Effector memory CD8-positive, alpha-beta T cell (primary cell): ENCODE measurements at places on chromosomes 6 and 20.

GRCh38 chr6:12483712-12484111 is 193.6 kb downstream of the EDN1 start:
- H3K4me3 ChIP-seq = no peak overlapping the region
- DNase-seq = no peak
- H3K4me1 ChIP-seq = no peaks in the 10 kb centered on the region
- no peaks in the 10 kb centered on the region for H3K36me3 ChIP-seq
- no peak overlapping the region for H3K27ac ChIP-seq

GRCh38 chr6:67633058-67633457 is 1002.0 kb upstream of the ADGRB3 start:
- H3K4me1 ChIP-seq = no peaks in the 10 kb centered on the region
- no peak overlapping the region for H3K4me3 ChIP-seq
- no peaks in the 10 kb centered on the region for H3K36me3 ChIP-seq
- no peaks in the 10 kb centered on the region for H3K27me3 ChIP-seq

DNA sequence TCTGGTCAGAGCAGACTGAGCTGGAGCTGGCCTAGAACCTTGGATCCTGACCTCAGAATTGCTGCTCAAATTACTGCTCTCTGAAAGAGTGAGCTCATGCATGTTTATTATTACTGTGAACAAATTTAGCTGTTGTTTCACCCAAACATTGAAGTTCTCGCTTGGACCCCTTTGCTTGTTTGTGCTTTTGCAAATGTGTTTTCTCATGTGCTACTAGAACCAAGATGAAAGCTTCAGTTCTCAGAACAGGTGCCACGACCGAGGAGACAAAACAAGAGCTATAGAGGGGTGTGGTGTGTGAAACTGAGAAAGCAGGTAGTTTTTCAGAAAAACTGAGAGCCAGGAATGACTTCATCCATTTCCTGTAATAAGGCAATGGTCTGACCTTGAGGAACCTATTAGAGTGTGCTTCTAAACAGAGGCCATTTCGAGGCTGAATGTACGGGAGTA is 50.0 kb upstream of the ESR1 start:
- no peaks in the 10 kb centered on the region for H3K36me3 ChIP-seq
- no peak for DNase-seq
- no peaks in the 10 kb centered on the region for H3K27me3 ChIP-seq
- peaks cover 6% of the 10 kb centered on the region for H3K4me1 ChIP-seq
- no peak overlapping the region for H3K4me3 ChIP-seq
- peak overlapping the region; percentile 36 for H3K27ac ChIP-seq

GRCh38 chr6:77462359-77463307 is 658 bp downstream of the HTR1B start:
- peaks cover 15% of the 10 kb centered on the region for H3K4me1 ChIP-seq
- no peak overlapping the region for H3K27ac ChIP-seq
- peaks cover 35% of the 10 kb centered on the region for H3K27me3 ChIP-seq

DNA sequence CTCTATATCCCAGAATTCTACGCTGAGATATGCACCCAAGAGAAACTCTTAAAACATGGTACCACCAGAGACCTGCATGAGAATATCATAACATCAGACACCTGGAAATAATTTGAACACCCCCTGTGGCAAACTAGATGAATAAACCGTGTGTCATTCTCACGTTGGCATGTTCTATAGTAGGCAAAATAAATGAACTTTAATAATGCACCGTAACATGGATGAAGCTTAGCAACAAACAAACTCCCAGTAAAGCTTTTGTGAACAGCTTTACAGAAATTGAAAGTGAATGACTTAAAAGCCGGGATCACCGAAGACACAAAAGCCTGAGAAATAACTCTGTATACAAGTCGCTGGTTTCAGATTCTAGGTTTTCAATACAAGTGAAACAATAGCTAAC is 1166.8 kb upstream of the CITED2 start:
- H3K36me3 ChIP-seq = no peaks in the 10 kb centered on the region
- H3K27ac ChIP-seq = no peak overlapping the region
- H3K27me3 ChIP-seq = no peaks in the 10 kb centered on the region
- DNase-seq = no peak

- no peaks in the 10 kb centered on the region for H3K36me3 ChIP-seq
- no peaks in the 10 kb centered on the region for H3K27me3 ChIP-seq
- no peak overlapping the region for H3K27ac ChIP-seq
- DNase-seq = no peak
Measured at GRCh38 chr6:153976921-153977693, 61.9 kb upstream of the OPRM1 start.

DNA sequence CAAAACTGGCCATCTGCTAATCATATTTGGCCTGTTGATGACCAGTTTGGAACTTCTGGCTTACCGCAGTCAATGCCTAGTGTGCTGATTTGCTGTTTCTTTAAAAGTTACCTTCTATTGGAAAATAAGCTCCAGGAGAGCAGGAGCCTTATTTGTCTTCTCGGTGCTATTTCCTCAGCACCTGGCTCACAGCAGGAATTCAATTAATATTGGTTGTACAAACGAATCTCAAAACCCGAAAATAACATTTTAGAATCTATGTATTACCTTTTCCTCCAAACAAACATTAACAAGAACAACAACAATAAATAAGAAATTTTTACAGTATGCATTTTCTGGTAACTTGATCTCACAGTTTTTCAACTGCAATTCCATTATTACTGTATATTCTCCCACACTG is 1080.7 kb upstream of the MAP3K7 start:
- H3K4me1 ChIP-seq = no peaks in the 10 kb centered on the region
- no peak overlapping the region for H3K27ac ChIP-seq
- no peaks in the 10 kb centered on the region for H3K27me3 ChIP-seq
- H3K4me3 ChIP-seq = no peak overlapping the region
- no peak for DNase-seq

GRCh38 chr20:3798908-3799248 is 2.8 kb downstream of the CDC25B start:
- peak overlapping the region; percentile 99 for H3K4me3 ChIP-seq
- H3K27me3 ChIP-seq = no peaks in the 10 kb centered on the region
- DNase-seq = no peak
- peak overlapping the region; percentile 96 for H3K27ac ChIP-seq
- H3K4me1 ChIP-seq = peaks cover 62% of the 10 kb centered on the region

DNA sequence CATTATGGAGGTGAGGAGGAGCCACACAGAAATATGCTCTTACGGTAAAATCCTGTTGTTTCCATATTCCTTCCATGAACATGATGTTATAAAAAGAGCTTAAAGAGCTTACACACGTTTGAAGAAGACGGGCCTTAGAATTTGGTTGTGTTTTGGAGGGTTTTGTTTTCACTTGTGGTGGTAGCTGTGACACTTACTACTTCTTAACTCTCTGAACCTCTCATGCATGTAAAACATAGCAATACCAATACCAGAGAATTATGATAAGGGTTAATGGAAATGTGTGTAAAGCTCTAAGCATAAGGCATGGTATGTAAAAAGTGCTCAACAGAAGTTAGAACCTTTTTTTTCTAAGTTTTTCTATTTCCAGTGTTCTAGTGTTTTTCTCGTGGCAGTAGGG is 256.1 kb upstream of the KCNQ5 start:
- H3K27ac ChIP-seq = no peak overlapping the region
- H3K36me3 ChIP-seq = no peaks in the 10 kb centered on the region
- H3K27me3 ChIP-seq = peaks cover 21% of the 10 kb centered on the region
- no peak for DNase-seq
- H3K4me3 ChIP-seq = no peak overlapping the region
- H3K4me1 ChIP-seq = no peaks in the 10 kb centered on the region

DNA sequence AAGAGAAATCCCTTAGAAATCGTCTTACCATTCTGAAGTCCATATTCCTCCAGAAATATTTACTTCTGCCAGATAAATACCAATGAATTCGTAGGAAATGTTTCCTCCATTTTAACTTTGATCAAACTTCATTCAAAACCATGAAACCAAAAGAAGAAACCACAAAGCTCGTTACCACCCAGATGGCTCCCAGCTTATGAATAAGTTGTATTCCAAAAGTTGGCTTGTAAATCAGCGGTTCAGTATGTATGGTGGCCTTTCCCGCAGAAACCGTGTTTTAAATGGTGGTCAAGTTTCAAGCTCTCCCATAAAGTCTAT is 73.6 kb upstream of the RIPOR2 start:
- no peak for DNase-seq
- H3K4me1 ChIP-seq = peaks cover 53% of the 10 kb centered on the region
- no peaks in the 10 kb centered on the region for H3K27me3 ChIP-seq
- H3K27ac ChIP-seq = peak overlapping the region; percentile 52
- no peak overlapping the region for H3K4me3 ChIP-seq

- no peaks in the 10 kb centered on the region for H3K36me3 ChIP-seq
- DNase-seq = no peak
- no peak overlapping the region for H3K4me3 ChIP-seq
- H3K27me3 ChIP-seq = peaks cover 22% of the 10 kb centered on the region
- H3K27ac ChIP-seq = no peak overlapping the region
- H3K4me1 ChIP-seq = no peaks in the 10 kb centered on the region
Measured at GRCh38 chr20:39290575-39290974, 328.4 kb downstream of the DHX35 start.

GRCh38 chr6:37254881-37255280 is 2.7 kb upstream of the TBC1D22B start:
- H3K4me1 ChIP-seq = peaks cover 19% of the 10 kb centered on the region
- no peak overlapping the region for H3K4me3 ChIP-seq
- no peak overlapping the region for H3K27ac ChIP-seq
- peaks cover 7% of the 10 kb centered on the region for H3K36me3 ChIP-seq
- DNase-seq = no peak

GRCh38 chr20:45114465-45115385 is at the start of gene WFDC5:
WFDC5 (minus strand) TSS chr20:45115174; CDS start chr20:45115083, 91 bp downstream.
- no peaks in the 10 kb centered on the region for H3K36me3 ChIP-seq
- H3K4me3 ChIP-seq = no peak within 1 kb of the TSS
- peaks cover 43% of the 10 kb centered on the region for H3K27me3 ChIP-seq

DNA sequence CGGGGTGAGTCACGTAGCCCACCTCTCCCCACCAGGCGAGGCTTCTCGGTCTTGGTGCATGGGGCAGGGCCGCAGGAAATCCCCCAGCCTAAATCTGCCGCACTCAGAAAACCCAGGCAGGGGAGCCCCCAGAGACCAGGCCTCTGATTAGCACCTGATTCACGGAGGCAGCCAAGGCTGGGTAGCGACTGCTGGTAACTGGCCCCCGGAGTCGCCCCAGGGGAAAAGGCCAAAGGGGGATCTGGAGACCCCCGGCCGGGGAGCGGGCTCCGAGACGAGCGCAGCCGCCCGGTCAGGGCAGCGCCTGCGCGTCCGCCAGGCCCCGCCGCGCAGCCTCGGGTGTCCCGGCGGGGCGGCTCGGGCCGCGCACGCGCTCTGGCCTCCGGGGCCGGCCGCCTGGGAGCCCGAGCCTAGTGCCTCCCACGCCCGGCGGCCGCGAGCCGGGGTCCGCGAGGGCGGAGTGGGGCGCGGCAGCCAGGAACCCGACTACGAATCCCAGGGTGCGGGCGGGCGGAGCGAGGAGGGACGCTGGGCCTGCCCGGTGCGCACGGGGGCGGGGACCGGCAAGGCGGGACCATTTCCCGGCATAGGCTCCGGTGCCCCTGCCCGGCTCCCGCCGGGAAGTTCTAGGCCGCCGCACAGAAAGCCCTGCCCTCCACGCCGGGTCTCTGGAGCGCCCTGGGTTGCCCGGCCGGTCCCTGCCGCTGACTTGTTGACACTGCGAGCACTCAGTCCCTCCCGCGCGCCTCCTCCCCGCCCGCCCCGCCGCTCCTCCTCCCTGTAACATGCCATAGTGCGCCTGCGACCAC is at the start of gene DUSP22:
DUSP22 (plus strand) TSS at position 791 of the 809 bp plus-strand sequence. CDS start 53 bp downstream, outside the sequence.
- H3K27me3 ChIP-seq = no peaks in the 10 kb centered on the region
- DNase-seq = peak; percentile 71
- H3K4me1 ChIP-seq = peaks cover 35% of the 10 kb centered on the region
- peak within 1 kb of the TSS; percentile 87 for H3K4me3 ChIP-seq
- peak within 1 kb of the TSS; percentile 96 for H3K27ac ChIP-seq
- H3K36me3 ChIP-seq = peaks cover 28% of the 10 kb centered on the region

GRCh38 chr6:18792866-18793265 is 405.7 kb downstream of the RNF144B start:
- no peaks in the 10 kb centered on the region for H3K27me3 ChIP-seq
- DNase-seq = no peak
- no peaks in the 10 kb centered on the region for H3K36me3 ChIP-seq
